ENCODE measurements at places on chromosomes 16 and 17.

GRCh38 chr17:18185391-18185790, 1.8 kb downstream of the ALKBH5 start:
- no peak for DNase-seq

DNA sequence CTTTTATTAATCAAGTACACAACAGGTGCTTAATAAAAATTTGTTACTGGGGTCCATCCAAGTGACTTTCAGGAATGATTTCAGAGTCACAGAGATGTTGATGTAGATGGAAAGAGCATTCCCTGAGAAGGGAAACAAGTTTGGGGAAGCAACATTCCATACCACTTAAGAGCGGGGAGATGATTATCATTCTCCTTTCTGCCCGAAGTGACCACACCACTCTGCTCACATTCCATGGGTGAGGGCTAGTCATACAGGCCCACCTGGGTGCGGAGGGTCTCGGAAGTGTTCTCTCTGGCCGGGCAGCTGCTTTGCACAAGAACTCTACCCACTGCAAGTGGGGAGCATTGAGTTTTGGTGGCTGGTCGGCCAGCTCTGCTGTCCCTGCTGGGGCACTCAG, 231.4 kb downstream of the SNX29 start:
- no peak for DNase-seq

GRCh38 chr16:14150796-14151195, 79.7 kb downstream of the MRTFB start:
- no peak for DNase-seq

GRCh38 chr16:27818246-27818645, 245.3 kb downstream of the GSG1L start:
- no peak for DNase-seq

- DNase-seq, result no peak
These were observed 88.7 kb upstream of the CBX4 start for GRCh38 chr17:79927688-79928501.

DNA sequence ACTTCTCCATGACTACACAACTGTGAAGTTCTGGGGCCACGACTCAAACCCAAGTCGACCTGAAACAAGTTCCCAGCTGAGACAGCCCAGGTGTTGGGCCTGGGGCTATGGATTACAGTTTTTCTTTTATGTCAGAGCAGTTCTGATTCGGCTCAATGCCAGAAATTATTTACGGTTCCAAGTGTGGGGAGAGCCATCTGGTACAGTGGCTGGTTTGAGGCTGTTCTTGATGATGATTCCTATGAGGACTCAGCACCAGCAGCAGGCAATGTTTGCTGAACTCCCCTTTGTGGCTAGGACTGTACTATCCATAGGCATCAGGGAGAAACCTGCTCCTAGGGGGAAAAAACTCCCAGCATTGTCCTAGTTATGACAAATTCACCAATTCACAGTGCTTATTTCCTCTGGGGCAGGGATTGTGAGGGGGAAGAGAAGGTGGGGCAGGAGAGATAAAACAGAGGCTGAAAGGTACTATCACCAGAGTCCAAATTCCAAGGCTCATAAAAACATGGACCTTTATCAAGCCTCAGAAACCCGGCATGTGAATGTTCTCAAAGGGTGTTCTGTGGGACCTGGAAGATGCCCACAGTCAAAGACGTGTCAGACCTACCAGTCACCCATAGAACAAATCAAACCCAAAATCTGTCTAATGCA, 18.2 kb upstream of the CMTM4 start:
- DNase-seq, result no peak

DNA sequence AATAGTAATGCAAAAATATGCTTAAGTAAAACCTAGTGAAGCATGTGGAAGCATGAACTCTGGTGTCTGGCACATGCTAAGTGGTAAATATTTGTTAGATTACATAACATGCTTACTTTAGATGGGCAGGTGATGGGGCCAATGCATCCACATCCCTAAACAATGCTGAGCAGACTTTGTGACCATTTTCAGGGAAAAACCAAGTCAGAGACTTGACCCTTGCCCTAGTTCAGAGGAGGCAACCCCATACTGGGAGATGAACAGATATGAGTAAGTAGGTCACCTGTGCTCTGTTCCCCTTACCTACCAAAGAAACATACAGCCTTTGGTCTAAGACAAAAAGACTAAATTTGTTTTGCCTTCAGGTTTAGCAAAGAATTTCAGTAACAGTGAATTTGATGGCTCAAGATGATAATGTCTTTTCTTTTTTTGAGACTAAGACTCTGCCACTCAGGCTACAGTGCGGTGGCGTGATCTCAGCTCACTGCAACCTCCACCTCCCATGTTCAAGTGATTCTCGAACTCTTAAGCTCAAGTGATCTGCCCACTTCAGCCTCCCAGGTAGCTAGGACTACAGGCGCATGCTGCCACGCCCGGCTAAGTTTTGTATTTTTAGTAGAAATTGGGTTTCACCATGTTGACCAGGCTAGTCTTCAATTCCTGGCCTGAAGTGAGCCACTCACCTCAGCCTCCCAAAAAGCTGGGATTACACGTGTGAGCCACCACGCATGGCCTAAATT, 91.4 kb downstream of the HIC1 start:
- no peak for DNase-seq

DNA sequence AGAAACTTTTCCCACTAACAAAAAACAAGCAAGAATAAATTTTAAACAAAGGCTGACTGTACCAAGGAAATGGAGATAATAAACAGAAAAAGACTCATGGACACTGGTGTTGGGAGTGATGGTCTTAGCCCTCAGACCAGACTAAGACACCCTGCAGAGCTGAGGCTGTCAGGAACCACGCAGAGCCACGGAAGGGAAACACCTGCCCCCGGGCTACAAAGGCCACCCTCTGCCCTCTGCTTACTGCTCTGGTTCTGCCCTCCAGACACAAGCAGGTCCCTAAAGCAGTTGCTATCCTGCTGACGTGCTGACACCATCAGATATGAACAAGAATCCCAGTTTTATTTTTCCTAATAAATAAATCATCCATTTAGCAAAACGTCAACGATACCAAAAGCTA, 80.0 kb downstream of the ANKRD11 start:
- no peak for DNase-seq

- no peak for DNase-seq
These were observed 5.8 kb downstream of the HOXB3 start for GRCh38 chr17:48584223-48584741.

DNA sequence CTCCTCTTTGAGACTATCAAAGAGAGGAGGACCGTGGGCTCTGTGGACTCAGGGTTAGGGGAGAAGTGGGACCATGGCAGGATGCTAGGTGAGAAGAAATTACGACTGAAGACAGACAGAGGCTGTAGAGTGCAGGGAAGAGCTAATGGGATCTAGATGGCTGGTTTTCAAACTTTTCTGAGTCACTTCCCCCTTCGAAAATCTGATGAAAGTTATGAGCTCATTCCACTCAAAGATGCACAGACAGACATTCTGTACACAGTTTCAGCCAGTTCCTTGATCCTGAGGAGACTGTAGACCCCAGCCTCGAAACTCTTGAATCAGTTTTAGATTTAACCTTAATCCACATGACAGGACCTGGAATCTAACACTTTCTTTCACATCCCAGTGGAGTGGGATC, 40.7 kb downstream of the RGS9 start:
- DNase-seq, result no peak

GRCh38 chr17:74089380-74089779, 114.1 kb upstream of the RPL38 start:
- no peak for DNase-seq

GRCh38 chr16:87202346-87202745, 114.8 kb downstream of the C16orf95 start:
- no peak for DNase-seq

GRCh38 chr16:27739606-27740357, 189.8 kb downstream of the KATNIP start:
- no peak for DNase-seq

DNA sequence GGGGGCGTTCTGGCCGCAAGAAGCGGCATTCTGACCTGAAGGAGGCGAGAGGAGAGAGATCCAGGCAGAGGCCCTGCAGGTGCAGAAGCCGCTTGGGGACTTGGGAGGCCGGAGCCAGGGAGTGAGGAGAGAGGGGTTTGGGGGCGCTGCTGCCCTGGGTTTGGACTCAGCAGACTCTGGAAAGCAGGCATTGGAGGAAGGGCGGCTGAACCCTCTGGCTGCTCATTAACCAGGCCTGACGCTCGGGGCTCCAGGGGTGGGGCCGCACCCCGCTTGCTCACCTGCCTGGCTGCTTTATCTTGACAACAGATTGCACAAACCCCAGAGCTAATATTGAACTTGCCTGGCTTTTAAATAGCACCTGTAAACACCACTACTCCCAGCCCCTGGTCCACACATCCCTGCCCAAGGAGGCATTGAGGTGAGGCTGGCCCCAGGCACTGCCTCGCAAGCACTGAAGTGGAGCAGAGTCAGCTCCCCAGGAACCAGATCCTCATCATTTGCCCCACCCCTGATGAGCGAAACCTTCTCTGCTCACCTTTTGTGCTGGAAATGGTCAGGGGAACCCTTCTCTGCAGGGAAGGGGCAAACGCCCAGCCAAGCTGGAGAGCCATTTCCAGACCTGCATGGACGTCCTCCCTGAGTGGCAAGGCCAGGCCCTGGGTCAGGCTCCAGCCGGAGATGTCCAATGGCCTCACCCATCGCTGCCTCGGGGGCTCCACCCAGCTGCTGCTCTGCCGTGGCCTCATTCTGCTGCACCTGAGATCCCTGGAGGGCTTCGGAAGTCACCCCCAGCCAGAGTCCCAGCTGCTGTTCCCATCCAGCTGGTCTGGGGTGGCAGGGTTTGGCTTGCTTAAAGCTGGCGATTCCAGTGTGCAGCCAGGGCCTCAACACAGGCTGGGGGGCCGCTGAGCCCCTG, 190.2 kb upstream of the GSE1 start:
- peak; percentile 75 for DNase-seq

DNA sequence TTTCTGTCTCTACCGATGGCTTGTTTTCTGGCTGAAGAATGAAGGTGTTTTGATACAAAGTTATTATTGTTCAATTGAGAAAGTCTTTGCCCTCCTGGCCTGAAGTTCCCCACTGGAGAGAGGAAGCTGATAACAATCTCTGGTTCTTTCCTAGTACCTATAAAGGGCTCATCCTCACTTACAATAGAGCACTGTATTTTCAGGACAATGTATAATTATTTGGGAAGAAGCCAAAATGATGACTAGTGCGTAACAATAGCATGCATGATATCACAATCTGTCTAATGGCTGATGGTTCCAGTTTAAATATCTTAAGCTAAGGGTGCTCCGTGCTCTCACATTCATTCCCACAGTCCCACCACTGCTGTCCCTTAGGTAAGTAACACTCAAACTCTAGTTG, 230.7 kb downstream of the IRX3 start:
- DNase-seq, result no peak

DNA sequence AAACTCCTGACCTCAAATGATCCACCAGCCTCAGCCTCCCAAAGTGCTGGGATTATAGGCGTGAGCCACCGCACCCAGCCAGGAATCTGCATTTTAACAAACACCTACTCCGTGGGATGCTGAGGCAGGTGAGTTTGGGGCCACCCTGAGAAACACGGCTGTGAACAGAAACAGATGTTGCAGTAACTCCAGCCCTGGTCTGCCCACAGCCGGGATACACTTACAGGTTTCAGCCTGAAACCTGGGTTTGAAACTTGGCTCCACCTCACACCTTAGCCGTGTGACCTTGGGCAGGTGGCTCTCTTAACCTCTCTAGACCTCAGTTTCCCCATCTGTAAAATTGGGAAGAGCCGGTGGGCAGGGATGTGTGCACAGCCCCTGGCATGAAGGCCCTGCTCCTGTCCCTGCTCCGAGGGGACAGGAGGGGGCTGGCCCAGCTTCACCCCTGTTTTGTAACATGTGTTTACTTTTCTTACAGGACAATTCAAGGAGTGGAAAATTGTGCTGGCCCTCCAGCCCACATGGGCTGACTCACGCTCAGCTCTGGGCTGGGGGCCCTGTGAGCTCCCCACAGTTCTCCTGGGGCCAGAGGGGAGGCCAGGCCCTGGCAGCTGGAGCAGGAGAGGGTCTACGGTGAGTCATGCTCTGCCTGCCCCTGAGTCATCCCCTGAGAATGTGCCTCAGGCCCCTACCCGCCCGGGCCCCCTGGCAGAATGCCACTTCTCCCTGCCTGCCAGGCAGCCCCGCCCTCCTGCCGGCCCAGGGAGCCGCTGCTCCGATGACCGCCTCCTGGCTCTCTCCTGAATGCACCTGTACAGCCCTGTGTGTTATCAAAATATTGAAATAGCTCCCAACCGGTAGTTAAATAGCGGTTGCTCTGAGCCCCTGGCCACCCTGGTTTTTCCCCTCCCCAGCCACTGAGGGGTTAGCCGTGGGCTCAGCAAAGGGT, 7.7 kb upstream of the PPL start:
- peak; percentile 60 for DNase-seq

- peak; percentile 61 for DNase-seq
These were observed 217.5 kb upstream of the CHMP6 start for GRCh38 chr17:80774146-80774545.

DNA sequence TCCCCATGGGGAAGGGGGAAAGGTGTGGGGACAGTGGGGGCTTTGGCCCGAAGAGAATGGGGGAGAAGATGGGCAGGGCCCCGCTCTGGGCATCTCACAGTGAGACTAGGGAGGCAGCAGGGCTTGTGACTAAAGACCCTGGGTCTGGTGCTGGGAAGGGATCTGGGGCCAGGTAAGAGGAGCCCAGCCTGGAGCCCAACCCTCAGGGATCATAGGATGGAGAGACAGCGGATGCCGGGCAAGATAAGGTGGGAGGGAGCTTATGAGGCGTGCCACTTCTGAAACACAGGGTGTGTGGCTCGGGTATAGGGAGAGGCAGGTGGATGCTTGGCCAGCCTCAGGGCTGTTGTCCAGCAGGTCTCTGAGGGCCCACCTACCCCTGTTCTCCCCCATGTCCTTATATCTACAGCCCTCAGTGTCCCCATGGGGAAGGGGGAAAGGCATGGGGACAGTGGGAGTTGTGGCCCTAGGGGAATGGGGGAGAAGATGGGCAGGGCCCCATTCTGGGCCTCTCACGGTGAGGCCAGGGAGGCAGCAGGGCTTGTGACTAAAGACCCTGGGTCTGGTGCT, 15.4 kb downstream of the USP6 start:
- DNase-seq, result no peak

DNA sequence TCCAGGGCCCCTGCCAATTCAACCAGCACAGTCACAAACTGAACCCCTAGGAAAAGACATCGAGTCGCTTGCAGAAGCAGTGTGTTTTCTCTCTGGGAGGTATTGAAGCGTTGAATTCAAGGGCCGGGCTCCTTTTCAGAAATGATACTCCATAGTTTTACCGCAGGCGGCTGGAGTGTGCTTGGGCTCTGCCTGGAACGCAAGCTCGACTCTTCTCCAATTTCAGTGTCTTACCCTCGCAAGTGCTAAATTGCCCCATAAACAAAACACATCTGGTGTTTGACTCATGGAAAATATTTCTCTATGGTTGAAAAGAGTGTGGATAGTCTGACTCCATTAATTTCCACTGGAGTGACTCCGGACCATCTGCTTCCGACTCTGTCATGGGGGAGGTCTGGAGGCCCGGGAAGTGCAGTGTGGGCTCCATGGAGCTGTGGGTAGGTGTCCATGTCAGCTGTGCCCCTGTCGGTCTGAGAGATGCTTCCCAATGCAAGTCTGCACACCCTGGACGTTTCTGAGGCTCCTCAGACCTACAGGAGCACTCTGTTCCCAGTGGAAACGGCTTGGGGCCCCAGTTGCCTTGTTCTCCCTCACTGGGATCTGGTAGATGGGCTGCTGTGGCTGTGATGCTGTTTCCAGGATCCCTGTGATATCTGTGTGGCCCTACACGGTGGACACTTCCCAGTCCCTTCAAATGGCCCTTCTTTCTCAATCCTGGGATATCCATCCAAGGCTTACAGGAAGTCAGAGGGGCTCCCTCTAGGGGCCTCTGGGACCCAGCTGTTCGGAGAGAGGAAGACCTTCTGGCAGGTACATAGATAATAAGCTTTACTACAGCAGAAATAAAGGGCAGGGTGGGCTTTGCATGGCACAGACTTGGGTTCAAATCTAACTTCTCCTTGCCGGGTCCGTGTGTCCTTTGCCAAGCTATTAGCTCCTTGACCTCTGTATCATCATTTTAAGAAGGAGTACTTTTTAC, 119.8 kb upstream of the CDH13 start:
- DNase-seq, result peak; percentile 9
